ENCODE measurements at places on chromosomes 4 and X.

- DNase-seq: no peak
These were observed 14.0 kb upstream of the ZCCHC18 start for GRCh38 chrX:104098151-104098808.

DNA sequence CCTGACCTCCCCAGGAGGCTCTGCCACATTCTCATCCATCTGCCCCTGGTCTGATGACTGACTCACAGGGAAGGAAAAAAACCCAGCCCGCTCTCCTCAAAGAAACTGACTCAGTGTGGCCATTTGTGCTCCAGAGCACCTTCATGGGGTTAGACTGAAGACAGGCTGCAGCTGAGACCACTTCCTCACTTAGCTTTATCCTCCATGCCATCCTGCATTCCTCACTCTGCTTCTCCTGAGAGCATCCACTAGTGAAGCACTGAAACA is 35.9 kb upstream of the HPSE start:
- no peak for DNase-seq

- DNase-seq: no peak
These were observed 13.8 kb upstream of the SH3TC1 start for GRCh38 chr4:8185295-8185694.

- DNase-seq: no peak
These were observed 138.5 kb upstream of the ZIC3 start for GRCh38 chrX:137427426-137427778.

DNA sequence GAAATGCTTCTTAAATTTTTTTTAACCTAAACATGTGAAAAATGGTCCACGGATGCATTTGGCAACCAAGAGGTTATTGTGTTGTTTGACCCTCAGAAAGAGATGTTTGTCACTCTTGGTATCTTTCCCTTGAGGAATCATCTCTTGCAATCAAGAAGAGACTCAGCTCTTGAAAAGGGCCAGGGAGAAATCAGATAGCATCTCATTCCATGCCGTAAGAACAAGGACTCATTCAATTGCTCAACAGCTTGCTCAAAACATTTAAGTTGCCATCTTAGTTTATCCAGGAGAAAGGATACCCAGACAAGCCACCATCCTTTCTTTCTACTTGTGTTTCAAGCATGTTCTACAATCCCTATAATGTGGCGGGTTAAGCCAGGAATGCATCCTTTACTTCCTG is 209.5 kb upstream of the LNX1 start:
- DNase-seq: no peak

DNA sequence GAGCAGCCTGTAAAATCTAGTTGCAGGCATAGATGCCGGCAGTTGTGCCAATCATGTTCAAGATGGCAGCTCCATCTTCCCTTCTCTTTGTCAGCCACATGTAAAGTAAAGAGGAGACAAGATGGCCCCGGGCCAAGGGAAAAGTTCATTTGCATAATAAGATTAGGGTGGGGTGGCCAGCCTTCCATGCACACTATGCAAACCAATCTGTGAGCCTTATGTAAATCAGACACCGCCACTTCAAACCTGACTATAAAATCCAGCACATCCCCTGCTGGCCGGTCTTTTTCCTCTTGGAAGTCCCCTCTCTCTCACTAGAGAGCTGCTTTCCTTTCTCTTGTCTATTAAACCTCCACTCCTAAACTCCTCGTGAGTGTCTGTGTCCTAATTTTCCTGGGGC is 78.9 kb upstream of the CBR4 start:
- no peak for DNase-seq

DNA sequence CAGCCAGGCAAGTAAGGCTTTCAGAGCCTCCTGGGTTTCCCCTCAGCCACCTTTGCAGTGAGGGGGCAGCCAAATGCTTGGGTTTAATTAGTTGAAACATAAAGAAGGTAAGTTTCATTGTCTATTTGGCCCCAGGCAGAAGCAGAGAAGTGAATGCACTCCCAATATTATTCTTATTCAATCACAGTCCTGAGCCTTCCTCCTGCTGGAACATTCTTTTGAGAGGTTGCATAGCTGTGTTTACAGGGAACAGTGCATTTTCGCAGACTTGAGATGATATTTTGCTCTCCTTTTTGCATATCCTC is 13.9 kb downstream of the SLC2A9 start:
- DNase-seq: no peak

DNA sequence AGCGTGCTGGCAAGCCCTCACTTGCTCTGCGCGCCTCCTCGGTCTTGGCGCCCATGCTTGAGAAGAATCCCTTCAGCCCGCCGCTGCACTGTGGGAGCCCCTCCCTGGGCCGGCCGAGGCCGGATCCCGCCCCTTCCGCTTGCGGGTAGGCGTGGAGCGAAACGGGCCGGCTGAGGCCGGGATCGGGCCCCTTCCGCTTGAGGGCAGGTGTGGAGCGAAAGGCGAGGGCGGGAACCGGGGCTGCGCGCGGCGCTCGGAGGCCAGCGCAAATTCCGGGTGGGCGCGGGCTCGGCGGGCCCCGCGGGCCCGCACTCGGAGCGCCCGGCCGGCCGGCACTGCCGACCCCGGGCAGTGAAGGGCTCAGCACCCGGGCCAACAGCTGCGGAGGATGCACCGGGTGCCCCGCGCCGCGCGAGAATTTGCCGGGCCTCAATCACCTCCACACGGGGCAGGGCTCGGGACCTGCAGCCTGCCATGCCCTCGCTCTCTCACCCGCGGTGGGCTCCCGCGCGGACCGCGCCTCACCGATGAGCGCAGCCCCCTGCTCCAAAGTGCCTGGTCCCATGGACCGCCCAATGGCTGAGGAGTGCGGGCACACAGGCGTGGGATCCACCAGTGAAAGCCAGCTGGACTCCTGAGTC is 58.1 kb upstream of the GBA3 start:
- DNase-seq: no peak

- no peak for DNase-seq
These were observed 211.6 kb upstream of the CXCL13 start for GRCh38 chr4:77393996-77394395.

DNA sequence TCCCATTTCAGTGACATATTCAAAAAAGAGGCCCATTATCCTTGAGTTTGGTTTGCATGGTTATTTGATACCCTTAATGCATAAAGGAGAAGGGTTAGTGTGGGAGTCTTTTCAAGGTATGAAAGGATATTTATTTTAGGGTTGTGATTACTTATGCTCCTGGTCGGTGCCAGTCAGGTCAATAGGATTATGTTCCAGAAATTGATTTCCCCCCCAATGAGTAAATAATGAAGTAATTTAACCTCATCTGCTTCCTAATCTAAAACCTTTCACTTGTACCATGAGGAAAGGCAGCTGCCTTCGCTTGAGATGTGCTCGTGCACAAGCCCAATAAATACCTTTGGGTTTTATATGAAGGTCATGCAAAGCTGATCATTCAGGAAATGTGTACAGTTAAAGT is 55.0 kb upstream of the NR0B1 start:
- DNase-seq: no peak

GRCh38 chr4:78355306-78355705 is 196.3 kb upstream of the ANXA3 start:
- no peak for DNase-seq

DNA sequence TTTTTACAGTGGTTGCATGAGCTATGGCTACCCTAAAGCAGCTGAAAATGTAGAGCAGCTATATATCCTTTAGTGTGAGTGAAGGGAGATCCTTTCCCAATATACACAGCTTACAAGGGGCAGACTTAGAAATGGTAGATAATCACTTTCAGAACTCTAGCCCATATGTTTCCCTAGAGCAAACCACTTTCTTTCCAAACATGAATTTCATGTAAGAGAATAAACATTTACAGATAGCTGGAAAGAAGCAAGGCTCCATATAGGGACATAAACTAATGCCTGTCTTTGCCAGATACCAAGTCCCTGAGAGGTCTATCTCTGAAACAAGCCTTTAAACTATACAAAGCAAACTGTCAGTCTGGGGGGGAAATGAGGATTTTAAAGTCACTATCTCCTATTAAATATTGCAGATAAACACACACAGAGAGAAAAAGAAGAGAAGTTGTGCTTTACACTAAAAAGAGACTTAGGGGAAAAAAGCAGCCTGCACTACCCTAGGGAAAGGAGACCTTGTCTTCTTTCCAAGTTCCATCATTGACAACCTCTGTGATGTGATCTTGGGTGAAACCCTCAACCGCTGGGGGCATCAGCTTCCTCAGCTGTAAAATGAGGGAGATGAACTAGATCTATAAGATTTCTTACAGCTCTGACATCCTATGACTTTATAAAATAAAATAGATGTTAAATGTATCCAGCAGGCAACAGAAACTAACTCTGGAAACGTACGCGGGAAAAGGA is 73.6 kb downstream of the TMEM156 start:
- no peak for DNase-seq

- no peak for DNase-seq
These were observed 351.2 kb downstream of the ARHGAP24 start for GRCh38 chr4:85826060-85826678.

DNA sequence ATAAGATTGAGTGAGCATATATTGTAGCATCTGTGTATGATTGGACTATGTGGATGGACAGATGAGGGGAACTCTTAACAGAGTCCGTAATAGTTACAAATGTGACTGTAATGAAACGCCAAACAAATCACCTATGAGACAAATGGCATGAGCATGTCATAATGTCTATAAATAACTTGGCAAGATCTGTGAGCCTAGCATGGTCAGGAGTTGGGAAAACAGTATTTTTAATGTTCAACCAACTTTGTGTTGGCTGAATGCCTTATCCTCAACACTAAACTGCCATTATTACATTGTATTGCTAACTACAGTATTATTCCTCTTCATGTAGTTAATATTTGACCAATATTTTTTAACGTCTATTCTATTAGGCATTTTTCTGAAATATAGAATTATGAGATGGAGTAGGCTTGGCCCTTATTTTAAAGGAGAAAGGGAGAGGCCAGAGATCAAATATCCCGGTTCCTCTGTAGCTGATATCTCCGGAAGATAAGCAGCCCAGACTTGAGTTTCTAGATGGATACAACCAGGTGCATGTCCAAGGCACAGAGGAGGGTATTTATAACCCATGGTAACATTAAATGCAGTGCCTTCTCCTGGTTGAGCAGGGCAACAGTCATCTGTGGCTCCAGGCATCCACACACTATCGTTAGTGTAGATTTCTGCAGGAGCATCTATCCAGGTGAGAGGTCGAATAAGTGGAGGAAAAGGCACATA is 32.7 kb downstream of the PF4 start:
- DNase-seq: no peak

- DNase-seq: no peak
These were observed 11.5 kb upstream of the GABRE start for GRCh38 chrX:151985955-151986354.

- no peak for DNase-seq
These were observed 470.9 kb upstream of the ADGRL3 start for GRCh38 chr4:60729194-60729593.

GRCh38 chrX:74449322-74449936 is 28.1 kb downstream of the SLC16A2 start:
- DNase-seq: no peak

GRCh38 chr4:101186567-101187184 is 160.7 kb downstream of the PPP3CA start:
- DNase-seq: no peak

DNA sequence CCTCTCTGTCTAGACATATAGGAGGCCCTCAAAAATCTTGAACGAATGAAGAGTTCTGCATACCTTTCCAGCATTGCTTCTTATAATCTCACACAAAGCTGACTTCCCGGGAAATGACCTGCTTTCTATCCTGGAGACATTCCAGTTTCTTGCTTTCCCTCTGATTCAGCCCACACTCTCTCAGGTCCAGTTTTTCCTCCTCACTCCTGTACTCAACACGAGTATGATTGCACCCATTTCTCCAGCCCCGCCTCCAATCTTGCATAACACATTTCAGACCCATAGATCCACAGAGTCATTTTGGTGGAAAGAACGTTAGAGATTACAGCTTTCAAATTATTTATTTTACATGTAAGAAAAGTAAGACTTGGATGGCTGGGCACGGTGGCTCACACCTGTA is 127.5 kb upstream of the TLR3 start:
- DNase-seq: no peak

- no peak for DNase-seq
These were observed 2110.0 kb downstream of the PCDH7 start for GRCh38 chr4:32830160-32830559.

DNA sequence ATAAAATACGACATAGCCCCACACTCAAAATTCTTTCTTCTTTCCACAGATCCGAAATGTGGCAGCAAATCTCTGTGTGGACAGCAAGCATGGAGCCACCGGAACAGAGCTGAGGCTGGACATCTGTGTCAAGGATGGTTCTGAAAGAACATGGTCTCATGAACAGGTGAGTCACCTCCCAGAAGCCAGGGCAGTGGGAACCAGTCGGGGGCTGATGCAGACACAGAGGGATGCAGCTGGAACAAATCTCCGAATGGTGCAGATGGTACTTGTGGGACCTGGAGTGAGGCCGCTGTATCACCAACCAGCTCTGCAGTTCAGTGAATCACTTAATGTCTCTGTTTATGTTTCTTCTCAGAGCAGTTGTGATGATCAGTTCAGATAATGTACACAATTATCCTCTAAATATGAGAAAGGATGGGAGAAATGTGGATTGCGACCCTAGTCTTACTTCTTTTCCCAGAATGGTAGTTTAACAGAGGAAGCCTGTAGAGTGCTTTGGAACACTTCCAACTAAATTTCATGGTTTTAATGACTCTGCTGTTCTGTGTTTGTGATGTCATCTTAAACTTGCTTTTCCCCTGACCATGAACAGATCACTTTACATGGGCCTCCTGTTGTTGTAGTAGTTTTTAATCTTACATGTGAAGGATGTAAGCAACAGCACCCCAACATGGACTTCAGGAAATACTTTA is 159.3 kb upstream of the GALNT7 start:
- DNase-seq: no peak

- no peak for DNase-seq
These were observed 3.5 kb downstream of the FAT1 start for GRCh38 chr4:186719925-186720694.

GRCh38 chr4:169846396-169846795 is 88.7 kb upstream of the HPF1 start:
- no peak for DNase-seq

DNA sequence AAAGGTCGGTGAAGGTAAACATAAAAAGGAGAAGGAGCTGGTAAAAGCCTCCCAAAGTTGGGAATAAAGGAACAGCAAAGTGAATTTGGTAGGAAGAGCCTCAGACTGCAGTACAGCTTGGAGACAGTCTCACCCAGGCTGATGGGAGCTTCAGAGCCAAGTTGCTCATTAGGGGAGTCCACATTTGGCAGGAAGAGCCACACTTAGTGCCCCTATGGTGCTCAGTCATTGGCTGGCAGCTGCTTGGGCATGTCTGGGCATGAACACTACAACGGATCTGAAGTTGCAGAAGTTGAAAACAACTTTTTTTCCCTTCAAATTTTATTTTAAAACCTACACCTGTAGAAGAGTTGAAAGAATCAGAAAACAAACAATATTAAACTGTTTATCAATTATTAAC is 2497.3 kb downstream of the ARAP2 start:
- DNase-seq: no peak
